Activated naive CD4-positive, alpha-beta T cell treated with anti-CD3 and anti-CD28 coated beads for 36 hours (primary cell): ENCODE measurements at places on chromosomes 5 and 9. TPM values are rescaled to one million over a fixed set of nuclear protein-coding genes. Genes with fewer than 3 reads are reported as not detected.
A peak's percentile ranks its signal among the peaks of the same experiment; 100 is the strongest.

GRCh38 chr9:33167972-33168461 lies 881 bp upstream of the B4GALT1 start:
- H3K4me1 ChIP-seq: peaks cover 46% of the 10 kb centered on the region
- DNase-seq: peak; percentile 22
- H3K27ac ChIP-seq: peak overlapping the region; percentile 96
- no peaks in the 10 kb centered on the region for H3K27me3 ChIP-seq
- H3K36me3 ChIP-seq: peaks cover 11% of the 10 kb centered on the region

- no peak overlapping the region for H3K4me3 ChIP-seq
- no peaks in the 10 kb centered on the region for H3K36me3 ChIP-seq
- no peak overlapping the region for H3K27ac ChIP-seq
- DNase-seq: no peak
These were observed 403.5 kb downstream of the TAF11L14 start for GRCh38 chr5:18037718-18038117.

GRCh38 chr5:74017786-74018211 lies 391.8 kb downstream of the ARHGEF28 start:
- H3K4me1 ChIP-seq: no peaks in the 10 kb centered on the region
- no peaks in the 10 kb centered on the region for H3K36me3 ChIP-seq
- no peak overlapping the region for H3K4me3 ChIP-seq
- peaks cover 27% of the 10 kb centered on the region for H3K27me3 ChIP-seq
- DNase-seq: no peak

Gene OCLN
- 0.26 TPM for total RNA-seq

- H3K4me1 ChIP-seq: no peaks in the 10 kb centered on the region
- no peak for DNase-seq
- peaks cover 9% of the 10 kb centered on the region for H3K27me3 ChIP-seq
- H3K36me3 ChIP-seq: no peaks in the 10 kb centered on the region
These were observed 90.2 kb downstream of the APBA1 start for GRCh38 chr9:69582018-69582417.

DNA sequence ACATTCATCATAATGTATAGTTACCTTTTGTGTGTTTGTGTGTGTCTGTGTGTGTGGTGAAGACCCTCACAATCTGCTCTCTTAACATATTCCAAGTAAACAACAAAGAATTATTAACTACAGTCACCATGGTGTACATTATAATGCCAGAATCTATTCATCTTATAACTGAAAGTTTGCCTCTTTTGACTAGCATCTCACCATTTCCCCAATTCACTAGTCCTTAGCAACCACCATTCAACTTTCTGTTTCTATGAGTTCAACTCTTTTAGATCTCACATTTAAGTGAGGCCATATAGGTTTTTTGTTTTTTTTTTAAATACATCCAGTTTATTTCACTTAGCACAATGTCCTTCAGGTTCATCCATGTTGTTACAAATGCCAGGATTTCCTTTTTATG lies 83.6 kb downstream of the SMC2 start:
- no peaks in the 10 kb centered on the region for H3K36me3 ChIP-seq
- H3K4me3 ChIP-seq: no peak overlapping the region
- no peaks in the 10 kb centered on the region for H3K4me1 ChIP-seq
- peaks cover 4% of the 10 kb centered on the region for H3K27me3 ChIP-seq
- no peak for DNase-seq

Gene PDE6A
- not detected for total RNA-seq

GRCh38 chr5:87581661-87582060 lies 168.9 kb upstream of the CCNH start:
- H3K27ac ChIP-seq: no peak overlapping the region
- H3K27me3 ChIP-seq: peaks cover 7% of the 10 kb centered on the region
- H3K4me1 ChIP-seq: no peaks in the 10 kb centered on the region

DNA sequence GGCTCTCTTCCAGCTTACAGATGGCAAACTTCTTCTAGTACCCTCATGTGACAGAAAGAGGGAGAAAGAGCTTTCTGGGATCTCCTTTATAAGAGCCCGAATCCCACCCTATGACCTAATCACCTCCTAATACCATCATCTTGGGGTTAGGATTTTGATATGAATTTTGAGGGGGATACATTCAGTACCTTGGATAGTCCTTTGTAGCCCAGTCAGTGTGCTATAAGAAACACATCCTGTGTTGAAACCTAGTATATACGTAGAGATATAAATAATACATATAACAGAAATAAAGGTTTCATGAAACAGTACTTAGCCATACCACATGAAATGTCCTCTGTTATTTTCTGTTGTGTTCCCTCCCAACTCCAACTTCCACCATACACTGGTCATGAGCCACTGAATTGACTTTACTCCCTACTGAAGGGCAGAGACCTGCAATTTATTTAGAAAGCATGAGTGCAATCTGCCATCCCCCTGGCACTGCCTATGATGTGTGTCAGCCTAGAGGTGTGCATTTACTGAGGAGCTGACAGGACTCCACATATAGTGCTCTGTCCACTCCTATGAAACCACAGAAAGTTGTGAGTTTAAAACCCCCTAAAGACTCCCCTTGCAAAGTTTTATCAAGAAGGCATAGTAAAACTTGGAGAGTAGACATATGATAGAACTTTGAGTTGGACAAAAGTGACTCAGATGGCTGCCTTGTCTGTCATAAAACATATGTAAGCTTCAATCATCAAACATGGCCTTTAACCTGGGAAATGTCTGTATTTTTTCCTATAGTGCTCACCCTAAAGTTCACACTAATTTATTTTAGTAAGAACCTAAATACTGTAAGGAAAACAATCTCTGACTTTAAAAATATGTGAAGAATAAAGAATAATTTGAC lies 12.8 kb downstream of the PIP5K1B start:
- DNase-seq: no peak
- no peaks in the 10 kb centered on the region for H3K36me3 ChIP-seq
- no peaks in the 10 kb centered on the region for H3K4me1 ChIP-seq
- H3K4me3 ChIP-seq: no peak overlapping the region
- no peak overlapping the region for H3K27ac ChIP-seq

DNA sequence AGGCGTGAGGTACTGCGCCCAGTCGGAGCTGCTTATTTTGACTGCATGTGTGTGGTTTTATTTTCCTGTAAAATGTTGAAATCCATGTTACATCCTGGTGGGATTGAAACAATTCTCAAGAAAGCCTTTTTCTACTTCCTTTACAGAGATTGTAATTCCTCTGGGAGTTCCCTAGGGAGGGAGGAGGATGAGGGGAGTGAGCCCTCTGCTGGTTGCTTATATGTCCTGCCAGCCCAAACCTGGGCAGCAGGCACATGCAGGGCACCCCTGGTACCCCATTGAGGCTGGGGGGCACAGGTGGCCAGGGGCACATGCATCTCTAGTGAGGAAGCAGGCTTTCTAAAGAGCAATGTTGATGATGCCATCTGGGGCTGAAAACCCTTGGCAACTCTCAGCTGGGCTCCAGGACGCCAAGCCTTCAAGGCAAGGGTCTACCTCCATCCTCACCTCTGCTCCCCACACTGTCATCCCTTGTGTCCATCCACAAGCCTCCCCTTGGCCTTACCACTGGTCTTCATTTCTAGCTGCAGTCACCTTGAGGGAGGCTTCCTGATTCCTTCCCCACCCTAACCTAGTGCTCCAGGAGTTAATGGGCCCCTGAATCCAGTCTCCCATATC lies 84.7 kb upstream of the TNFSF8 start:
- no peak overlapping the region for H3K4me3 ChIP-seq
- H3K36me3 ChIP-seq: no peaks in the 10 kb centered on the region
- no peaks in the 10 kb centered on the region for H3K27me3 ChIP-seq
- peaks cover 35% of the 10 kb centered on the region for H3K4me1 ChIP-seq

DNA sequence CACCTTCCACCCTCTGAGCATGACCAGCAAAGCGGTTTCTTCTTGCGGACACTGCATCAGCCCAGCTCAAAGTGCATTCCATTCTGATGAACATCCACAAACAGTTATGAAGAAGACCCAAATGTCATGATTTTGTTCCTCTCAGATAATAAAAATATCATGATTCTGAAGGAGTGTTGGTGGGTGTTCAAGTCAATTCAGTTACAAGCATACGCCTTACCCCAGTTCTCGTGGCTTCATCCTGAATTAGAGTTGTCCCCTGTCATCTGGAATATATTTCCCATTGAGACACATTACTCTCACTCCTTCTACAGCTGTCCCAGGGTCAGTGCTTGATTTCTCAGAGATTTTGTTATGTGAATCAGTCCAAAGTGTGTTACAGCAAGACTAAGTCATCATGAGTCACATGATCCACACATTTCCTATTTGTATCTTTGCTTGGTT lies 325.4 kb downstream of the RFX3 start:
- H3K27ac ChIP-seq: no peak overlapping the region
- DNase-seq: no peak
- H3K27me3 ChIP-seq: peaks cover 16% of the 10 kb centered on the region
- no peak overlapping the region for H3K4me3 ChIP-seq
- no peaks in the 10 kb centered on the region for H3K36me3 ChIP-seq
- H3K4me1 ChIP-seq: no peaks in the 10 kb centered on the region

DNA sequence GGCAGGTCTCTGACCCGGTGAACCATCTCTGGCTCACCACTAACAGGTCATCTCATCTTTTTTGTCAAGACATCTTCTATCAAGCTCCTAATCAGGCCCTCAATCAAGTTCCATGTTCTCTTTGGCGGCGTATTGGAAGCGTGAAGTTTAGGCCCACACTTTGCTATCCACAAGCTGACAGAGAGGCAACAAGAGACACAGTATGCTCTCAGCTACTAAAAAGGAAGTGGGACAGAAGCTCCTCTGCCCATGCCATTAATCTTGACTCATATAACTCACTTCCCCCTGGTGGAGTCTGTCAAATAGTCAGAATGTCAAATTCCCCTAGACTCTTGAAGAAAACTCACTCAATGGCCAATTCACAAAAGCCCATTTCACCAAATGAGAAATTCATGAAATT lies 77.6 kb upstream of the TMC1 start:
- no peaks in the 10 kb centered on the region for H3K36me3 ChIP-seq
- H3K27me3 ChIP-seq: no peaks in the 10 kb centered on the region
- H3K4me3 ChIP-seq: no peak overlapping the region
- peak; percentile 12 for DNase-seq
- no peak overlapping the region for H3K27ac ChIP-seq

DNA sequence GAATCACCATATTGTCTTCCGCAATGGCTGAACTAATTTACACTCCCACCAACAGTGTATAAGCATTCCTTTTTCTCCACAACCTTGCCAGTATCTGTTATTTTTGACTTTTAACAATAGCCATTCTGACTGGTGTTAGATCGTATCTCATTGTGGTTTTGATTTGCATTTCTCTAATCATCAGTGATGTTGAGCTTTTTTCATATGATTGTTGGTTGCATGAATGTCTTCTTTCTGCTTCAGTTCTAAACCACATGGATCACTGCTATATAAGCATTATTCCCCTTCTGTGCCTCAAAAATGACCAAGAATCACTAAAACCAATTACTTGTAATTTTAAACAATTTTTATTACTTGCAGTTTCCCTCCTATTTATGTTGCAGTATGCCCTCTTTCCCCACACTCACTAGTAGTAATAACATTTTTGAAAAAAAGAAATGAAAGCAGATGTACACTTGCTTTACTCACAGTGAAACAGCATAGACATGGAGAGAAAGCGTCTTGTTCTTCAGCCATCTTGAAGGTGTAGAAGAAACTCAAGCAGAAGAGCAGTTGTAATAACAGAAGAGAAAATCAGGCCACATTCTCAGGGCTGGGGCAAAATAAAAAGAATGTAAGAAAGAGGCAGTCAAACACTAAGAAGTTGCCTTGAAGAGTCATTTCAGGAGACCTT lies 4.5 kb upstream of the TMEM252 start:
- H3K4me3 ChIP-seq: no peak overlapping the region
- H3K27me3 ChIP-seq: peaks cover 8% of the 10 kb centered on the region
- H3K27ac ChIP-seq: no peak overlapping the region
- H3K36me3 ChIP-seq: no peaks in the 10 kb centered on the region
